ENCODE measurements at places on chromosomes 2 and 18.

- DNase-seq, result no peak
Measured at GRCh38 chr2:215019521-215020145, 118.8 kb downstream of the ABCA12 start.

DNA sequence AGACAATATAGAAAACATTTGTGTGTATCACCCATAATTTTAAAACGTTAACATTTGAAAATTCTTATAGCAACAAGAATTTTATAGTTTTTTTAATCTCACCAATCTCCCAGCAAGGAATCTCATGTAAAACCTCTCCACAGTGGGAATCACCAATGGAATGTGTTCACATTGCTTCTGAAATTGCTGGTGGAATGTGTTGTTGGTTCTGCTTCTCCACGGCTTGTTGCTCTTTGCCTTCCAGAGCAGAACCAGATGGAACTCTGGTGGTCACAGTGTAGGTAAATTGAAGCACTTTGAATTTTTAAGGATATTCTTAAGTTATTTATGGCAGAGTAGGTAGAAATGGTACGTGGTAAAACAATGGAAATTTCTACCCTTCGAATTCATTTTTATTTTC, 35.1 kb downstream of the DCAF17 start:
- no peak for DNase-seq

DNA sequence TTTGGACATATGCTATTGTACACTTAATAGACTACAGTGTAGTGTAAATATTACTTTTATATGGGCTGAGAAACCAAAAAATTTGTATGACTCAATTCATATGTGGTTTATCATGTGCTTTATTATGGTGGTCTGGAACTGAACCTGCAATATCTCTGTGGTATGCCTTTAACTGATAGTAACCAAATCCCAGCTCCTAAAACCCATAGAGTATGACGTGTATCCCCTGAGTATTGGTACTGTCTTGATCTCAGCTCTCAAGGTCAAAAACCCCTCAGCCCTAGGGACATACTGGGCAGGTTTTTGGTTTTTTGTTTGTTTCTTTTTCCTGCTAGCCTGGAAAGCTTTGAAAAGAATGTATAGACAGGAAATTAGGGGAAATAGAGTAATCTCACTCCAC, 42.2 kb upstream of the ARHGAP15 start:
- DNase-seq, result no peak

DNA sequence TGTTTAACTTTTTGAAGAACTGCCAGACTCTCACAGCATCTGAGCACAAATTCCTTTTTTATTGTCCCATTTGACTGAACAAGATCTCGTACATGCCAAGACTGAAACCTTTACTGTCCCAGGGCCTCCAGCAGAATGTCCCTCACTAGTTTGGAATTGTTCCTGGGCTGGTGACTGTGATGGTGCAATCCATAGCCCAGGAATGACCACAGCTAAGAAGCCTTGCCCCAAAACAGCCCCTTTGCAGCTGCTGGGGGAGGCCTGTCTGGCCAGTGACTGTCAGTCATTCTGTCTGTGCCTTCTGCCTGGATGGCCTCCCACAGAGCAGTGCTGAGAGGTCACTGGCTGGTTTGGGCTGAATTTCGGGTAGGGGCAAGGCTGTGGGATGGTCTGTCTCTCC, 184.5 kb upstream of the MSH6 start:
- no peak for DNase-seq

DNA sequence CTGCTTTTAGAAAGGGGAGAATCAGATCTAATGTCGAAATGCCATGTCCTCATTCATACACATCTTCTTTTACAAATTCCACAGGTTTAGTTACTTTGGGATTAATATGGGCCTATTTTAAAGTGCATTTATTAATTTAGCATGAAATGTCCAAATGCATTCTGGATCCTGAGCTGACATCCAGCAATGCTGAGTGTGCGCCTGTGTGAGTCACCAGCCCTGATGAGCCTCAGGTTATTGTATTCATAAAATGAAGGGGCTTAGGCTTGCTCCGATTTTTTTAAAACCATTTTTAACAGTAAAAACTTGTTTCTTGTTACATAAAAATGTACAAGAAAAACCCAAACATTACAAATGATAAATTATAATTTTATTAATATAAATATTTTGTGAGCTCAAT, 94.1 kb downstream of the SH3YL1 start:
- DNase-seq, result no peak

- no peak for DNase-seq
Measured at GRCh38 chr2:227788561-227789018, 25.1 kb upstream of the CCL20 start.

- DNase-seq, result no peak
Measured at GRCh38 chr18:25126751-25127150, 225.2 kb downstream of the ZNF521 start.

DNA sequence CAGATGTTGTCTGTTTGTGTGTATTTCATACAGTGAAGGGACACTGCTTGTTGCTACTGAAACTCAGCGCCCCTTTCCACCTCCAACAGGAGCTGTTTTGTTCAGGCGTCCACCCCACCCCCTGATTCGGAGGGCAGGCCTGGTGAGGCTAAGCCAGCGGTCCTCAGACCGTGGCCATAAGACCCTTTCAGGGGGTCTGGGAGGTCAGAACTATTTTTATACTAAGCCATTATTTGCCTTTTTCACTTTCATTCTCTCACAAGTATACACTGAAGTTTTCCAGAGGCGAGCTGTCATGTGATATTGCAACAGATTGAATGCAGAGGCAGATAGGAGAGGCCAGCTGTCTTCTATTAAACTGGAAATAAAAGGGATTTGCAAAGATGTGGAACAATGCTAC, 39.7 kb upstream of the IGFBP5 start:
- DNase-seq, result peak; percentile 90

- DNase-seq, result no peak
Measured at GRCh38 chr2:122883849-122884248, 1128.4 kb downstream of the TSN start.

DNA sequence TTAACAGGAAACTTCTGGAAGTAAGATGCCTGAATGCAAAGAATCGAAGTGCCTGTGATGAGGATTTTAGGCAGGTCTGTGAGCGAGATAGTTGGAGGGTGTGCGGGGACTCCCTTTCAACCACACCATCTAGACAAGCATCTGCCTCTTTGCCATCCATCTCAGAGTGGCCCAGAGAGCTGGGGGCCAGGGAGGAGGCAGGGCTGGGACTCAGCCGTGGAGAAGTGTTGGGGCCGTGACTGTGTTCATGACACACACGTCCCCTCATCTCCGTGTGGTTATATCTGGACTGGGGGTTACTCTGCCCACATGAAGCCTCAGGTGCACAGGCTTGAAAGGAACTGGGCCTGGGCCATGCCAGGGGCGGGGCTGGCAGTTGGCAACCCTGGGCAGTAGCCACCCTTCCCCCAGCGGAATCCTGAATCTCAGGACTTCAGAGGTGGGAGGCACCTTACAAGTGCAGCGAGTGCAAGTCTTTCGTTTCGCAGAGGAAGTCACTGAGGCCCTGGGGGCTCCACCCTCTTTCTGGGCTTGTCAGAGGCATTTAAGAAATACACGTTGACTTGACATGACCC, 112.5 kb downstream of the SLC4A3 start:
- no peak for DNase-seq

DNA sequence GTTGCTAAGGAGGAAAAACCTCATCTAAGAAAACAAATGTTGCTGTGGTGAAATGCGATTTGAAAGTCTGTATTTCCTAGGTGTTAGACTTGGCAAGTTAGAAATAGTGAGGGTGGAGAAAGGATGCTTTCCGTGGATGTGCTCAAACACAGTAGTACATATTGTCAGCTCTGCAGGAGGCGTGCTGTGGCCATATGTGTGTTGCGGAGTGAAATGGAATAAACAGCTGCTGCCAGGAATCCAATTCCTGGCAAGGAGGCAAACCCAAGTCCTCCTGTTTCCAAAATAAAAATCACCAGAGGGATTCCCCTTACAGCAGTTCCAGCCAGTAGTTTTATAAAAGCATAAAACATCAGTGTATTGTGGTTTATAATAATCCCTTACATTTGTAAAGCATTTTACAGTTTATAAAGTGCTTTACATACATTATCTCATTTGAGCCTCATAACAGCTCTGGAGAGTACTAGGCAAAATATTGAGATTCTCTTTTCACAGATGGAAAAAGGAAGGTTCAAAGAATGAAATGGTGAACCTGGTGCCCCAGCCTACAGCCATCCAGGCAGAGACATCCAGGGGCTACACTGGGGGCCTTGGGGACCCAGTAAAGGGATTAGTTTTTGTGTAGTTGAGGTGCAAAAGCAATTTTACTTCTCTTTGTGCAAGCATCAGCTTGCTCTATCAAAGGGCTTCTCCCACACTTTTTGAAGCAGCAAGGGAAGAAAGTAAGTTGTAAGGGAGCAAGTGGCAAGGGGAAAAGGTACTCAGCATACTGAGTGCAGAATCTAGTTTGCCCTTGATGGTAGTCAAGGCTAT, 206.0 kb downstream of the AGPS start:
- peak; percentile 97 for DNase-seq

DNA sequence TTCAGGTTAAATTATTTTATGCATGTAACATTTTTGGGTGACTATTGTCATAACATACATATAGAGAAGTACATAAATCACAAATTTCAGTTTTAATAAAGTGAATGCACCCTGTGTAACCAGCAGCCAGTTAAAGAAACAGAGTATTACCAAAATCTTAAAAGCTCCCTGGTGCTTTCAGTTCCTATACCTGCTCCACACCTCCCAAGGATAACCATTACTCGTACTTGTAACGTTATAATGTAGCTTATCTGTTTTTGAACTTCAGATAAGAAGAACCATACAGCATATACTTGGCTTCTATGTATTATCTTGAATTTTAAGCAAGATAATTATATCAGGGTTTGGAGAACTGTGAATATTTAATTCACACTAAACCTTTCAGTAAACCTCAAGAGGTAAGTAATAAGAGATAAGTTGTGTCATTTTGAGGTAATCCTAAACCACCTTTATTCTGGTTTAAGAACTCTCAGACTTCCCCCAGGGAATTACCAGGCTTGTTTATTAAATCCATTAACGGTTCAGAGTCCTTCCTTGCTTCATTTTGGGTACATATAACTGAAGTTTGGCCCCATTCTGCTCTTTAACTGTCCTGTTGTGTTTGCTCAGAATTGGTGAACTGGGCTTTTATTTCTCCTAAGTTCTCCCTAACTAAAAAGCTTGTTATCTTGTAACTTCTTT, 58.6 kb downstream of the LCLAT1 start:
- DNase-seq, result no peak

- no peak for DNase-seq
Measured at GRCh38 chr2:7972670-7973069, 709.2 kb upstream of the ID2 start.

GRCh38 chr2:8682719-8683667, 1.1 kb downstream of the ID2 start:
- peak; percentile 59 for DNase-seq

GRCh38 chr2:45166229-45166890, 157.1 kb upstream of the SIX2 start:
- no peak for DNase-seq

DNA sequence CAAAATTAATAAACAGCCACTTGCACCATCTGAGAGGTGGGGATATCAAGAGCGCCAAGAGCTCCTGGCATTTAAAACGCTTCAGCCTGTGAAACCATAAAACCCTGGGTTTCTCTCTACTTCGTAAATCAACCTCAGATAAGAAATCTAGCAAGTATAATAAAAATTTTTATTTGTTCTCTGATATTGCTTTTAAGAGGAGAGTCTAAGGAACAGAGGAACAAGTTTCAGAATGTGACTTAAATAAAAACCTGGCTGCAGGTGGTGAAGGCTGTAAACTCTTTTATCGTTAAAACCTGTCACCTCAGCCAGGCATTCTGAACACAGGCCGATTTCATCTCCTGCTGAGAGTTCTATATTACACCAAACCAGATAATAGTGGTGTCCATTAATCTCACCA, 9.9 kb downstream of the DYTN start:
- DNase-seq, result no peak

- no peak for DNase-seq
Measured at GRCh38 chr18:44180683-44181082, 500.0 kb upstream of the SETBP1 start.

DNA sequence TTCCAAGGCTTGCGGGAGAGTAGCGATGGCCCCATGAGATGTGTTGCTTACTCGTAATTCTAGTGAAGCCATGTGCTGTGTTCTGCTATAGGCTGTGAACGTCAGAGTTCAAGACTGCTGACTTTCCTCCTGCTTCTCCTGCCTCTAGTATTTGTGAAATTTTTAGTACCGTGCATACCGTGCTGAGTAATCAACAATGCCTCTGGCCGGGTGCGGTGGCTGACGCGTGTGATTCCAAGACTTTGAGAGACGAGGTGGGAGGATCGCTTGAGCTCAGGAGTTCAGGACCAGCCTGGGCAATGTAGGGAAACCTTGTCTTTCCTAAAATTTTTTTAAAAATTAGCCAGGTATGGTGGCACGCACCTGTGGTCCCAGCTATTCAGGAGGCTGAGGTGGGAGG, 59.9 kb upstream of the B3GNT7 start:
- DNase-seq, result no peak

DNA sequence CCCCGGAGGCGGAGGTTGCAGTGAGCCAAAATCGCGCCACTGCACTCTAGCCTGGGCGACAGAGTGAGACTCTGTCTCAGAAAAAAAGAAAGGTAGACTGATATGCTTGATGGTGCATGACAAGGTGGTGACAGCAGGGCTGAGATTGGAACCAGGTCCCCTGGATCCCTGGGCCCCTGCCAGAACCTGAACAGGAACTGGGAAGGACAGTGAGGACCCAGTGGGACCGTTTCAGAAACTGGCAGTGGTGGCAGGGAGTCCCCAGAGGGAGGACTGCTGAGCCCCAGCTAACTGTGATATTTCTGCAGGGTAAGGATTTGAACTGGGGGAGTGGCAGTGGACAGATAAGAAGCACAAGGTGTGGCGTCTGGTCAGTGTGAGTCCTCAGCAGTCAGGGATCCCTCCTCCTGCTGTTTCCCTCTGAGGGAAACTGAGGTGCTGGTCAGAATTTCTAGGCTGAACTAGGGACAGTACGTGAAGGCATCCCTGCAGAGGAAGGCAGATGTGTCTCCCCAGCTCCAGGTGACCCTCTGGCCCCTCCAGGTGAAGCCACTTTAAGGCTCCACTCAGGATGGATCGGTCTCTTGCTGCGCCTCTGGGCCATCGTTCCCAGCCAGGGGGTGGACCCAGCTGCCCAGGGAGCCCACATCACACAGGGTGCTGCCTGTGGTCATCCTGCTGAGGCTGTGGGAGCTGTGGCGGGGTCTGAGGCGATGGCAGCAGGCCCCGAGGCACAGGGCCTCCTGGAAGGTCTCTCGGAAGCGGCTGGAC, 5.6 kb downstream of the NMUR1 start:
- DNase-seq, result no peak

GRCh38 chr2:173741759-173742158, 223.4 kb downstream of the SP3 start:
- DNase-seq, result peak; percentile 29

DNA sequence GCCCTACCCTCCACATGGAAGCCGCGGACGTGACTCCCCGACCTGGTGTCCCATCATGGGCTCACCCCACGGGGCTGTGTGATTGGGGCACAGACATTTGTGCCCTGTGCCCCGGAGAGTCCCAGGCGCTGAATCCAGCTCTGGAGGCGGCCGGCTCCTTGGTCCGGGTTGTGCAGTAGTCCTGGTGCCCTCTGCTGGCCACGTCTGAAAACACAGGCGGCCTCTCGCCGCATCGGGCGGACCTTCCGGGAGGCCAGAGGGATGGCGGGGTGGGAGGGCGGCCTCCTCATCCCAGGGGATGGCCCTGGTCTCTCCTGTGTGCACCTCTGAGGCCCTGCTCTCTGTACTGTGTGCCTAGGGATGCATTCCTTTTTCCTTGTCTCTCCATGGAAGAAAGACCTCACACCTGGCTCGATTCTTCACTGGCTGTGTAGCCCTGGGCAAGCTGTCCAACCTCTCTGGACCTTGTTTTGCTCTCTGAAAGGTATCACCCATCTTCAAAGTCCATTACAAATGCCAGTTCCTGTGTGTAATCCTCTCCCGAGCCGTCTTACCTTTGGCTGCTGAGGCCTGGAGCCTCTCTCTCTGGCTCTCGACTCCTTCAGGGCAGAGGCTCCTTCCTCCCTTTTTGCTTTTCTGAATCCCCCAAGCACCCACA, 27.6 kb downstream of the CELF4 start:
- peak; percentile 82 for DNase-seq
